Thoracic aorta (tissue), 2 donors: ENCODE measurements at places on chromosomes 16 and 17. TPM values are rescaled to one million over a fixed set of nuclear protein-coding genes. Genes with fewer than 3 reads are reported as not detected.

GRCh38 chr17:56781906-56782305 is 51.8 kb downstream of the C17orf67 start:
- no peak for DNase-seq

GRCh38 chr17:45123930-45124796 is 8.2 kb downstream of the PLCD3 start:
- peak; percentile 69 for DNase-seq

GRCh38 chr17:73189417-73190099 is 3.3 kb upstream of the COG1 start:
- DNase-seq: no peak

DNA sequence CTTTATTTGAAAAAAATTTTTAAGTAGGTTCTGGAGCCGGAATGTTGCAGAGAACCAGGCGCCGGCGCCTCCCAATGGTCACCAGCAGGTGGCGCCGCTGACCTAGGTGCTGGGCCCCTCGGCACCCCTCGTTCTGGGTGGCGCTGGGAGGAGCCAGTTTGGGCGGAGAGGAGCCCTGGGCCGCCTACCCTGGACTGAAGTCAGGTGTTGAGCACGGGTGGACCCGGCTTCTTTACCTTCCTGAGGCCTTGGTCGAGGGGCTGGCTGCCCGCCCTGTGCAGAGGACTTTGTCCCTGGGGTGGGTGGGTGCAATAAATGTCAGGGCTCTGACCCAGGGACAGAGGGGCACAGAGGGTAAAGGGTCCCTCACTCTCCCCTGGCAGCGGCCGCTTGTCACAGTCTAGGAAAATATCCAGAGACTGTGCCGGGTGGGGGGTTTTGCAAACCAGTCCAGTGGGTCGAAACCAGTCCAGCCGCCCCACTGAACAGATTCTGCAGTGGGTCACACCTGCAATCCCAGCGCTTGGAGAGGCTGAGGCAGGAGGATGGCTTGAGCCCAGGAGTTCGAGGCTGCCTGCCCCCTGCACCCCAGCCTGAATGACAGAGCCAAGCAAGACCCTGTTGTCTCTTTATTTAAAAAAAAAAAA is 30.1 kb upstream of the TNFRSF13B start:
- DNase-seq: peak; percentile 38

DNA sequence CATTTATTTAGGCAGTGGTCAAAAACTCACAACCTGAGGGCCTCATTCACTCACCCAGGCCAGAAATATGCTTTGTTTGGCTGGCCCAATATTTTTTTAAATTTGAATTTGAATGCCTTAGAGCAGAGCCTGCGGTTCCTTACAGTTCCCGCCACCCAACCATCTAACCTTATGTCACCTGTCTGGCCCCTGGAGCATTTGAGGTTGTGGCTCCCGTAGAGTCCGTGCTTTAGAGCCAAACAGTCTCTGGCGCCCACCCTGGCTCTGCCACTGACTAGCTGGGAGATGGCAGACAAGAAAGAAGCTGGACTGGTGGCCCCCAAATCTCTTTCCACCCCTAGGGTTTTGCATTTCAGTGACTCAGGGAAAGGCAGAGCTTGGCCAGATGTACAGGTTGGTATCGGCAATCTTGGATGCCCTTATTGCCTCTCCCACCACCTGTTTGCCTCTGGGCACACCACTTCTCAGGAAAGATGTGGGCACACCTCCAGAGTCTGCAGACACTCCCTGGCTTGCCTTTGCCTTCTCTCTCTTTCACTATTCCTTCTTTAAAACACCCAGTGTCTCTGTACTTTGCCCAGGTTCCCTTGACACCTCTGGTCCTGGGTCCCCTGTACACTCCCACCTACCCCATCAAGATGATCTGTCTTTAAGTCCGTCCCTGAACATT is 1.9 kb upstream of the MAP3K14 start:
- DNase-seq: no peak

DNA sequence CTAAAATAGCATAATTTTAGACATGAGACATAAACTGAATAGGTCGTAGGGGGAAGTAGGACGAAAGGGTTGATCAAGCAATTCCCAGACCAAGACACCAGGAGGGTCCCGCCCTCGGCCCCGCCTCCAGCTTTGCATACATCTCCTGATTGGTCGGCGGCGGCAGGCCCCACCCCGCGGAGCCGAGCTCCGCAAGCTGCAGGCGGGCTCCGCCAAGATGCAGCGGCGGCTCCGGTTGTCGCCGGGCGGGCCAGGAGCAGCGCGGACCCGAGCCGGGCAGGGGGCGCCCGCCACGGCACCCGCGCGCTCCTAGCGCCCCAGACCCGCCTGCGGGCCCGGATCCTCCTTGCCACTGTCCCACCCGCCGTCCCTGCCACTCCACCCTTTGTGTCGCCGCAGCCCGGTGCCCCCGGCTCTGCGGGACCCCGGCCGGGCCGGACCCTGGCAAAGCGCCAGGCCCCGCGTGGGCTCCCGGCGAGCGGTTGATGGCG is at the start of gene CDR2L:
CDR2L (plus strand) TSS at position 215 of the 491 bp plus-strand sequence. CDS start 412 bp downstream, outside the sequence.
- peak; percentile 90 for DNase-seq

GRCh38 chr16:81263470-81264220 is 25.2 kb downstream of the BCO1 start:
- DNase-seq: no peak

DNA sequence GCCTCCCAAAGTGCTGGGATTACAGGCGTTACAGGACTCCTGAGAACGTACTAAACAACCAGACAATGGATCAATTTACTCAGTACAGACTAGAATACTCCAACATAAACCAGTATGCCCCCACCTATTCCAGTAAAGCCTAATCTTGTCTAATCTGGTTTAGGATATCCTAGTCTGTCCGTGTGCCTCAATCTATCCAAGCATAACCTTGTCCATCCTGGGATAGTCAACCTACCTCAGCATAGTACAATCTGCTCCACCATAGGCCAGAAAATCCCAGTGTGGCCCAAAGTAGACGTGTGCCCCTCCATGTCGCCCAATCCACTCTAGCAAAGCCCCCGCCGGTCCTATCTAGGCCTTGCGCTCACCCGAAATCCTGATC is 625 bp downstream of the DVL2 start:
- no peak for DNase-seq

- DNase-seq: no peak
Measured at GRCh38 chr17:40363111-40363827, 1.3 kb downstream of the GJD3 start.

Gene TP53TG3C
- total RNA-seq: not detected

Gene GLIS2
- 32.9 TPM for total RNA-seq
